Activated T-helper 2 cell treated with anti-CD3 and anti-CD28 coated beads, Interferon-gamma antibody, Interleukin-2, Interleukin-4, amounts not matched to agents 10 μg/mL and 5 μg/mL and 100 μg/mL, durations not matched to agents 14 hours and 24 hours and 36 hours (primary cell): ENCODE measurements at places on chromosomes 2 and 18.
A peak's percentile ranks its signal among the peaks of the same experiment; 100 is the strongest.

GRCh38 chr2:12934146-12934756 lies 217.5 kb downstream of the TRIB2 start:
- no peak overlapping the region for H3K27ac ChIP-seq
- no peak for DNase-seq
- no peak overlapping the region for H3K4me3 ChIP-seq
- peaks cover under 1% of the 10 kb centered on the region for H3K4me1 ChIP-seq

GRCh38 chr2:43402002-43402401 lies 175.6 kb upstream of the ZFP36L2 start:
- H3K4me1 ChIP-seq = peaks cover 17% of the 10 kb centered on the region
- DNase-seq = no peak
- no peaks in the 10 kb centered on the region for H3K27me3 ChIP-seq
- peaks cover 17% of the 10 kb centered on the region for H3K36me3 ChIP-seq
- H3K27ac ChIP-seq = peak overlapping the region; percentile 65

DNA sequence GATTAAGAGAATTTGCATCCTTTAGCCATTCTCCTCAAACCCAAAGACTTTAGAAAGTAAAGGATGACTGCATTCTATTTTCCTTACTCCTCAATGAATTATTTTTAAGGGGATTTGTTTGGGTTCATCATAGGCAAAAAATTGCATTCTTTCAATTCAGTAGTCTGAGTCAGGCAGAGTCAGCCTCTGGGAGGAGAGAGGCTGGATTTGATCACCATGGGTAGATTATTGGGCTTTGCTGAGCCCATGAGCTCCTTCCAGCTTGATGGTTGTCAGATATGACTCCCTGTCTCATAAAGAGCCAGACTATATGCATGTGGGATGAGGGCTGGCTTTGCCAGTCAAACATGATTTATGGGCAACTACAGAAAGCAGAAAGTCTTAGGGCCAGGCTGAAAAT lies 101.2 kb downstream of the KCNS3 start:
- H3K4me3 ChIP-seq = no peak overlapping the region
- DNase-seq = no peak
- no peaks in the 10 kb centered on the region for H3K27me3 ChIP-seq
- no peaks in the 10 kb centered on the region for H3K36me3 ChIP-seq
- no peaks in the 10 kb centered on the region for H3K4me1 ChIP-seq

DNA sequence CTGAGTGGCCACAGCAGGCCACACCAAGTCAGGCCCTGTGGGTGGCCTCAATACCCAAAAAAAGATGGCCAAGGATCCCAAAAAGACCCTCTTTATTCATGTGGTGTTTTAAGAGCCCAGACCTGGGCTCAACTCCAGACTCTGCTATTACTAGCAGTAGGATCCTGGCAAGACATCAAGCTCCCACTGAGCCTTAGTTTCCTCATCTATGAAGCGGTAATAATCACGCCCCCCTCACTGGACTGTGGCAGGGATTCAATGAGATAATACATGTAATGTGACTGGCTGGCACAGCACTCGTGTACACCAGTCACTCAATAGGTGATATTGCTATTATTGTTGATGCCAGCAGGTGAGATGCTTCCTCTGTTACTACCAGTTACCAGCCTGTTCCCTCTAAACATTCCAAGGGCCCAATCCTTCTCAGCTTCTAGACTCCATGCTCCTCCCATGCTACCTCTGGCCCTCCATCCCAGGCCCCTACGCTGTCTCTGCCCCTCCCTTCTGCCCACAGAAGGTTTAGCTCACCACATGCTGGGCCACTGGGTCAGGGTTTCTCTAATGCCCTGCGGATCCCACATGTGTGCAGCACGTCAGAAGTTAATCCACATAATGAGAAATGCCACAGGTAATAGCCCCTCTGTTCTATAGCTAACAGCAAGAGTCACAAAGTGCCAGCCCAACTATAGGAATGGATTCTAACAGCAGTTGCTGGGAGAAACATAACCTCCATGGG lies 51.2 kb downstream of the SLC4A5 start:
- no peak for DNase-seq
- H3K27me3 ChIP-seq = no peaks in the 10 kb centered on the region
- H3K4me3 ChIP-seq = no peak overlapping the region
- no peaks in the 10 kb centered on the region for H3K36me3 ChIP-seq
- no peak overlapping the region for H3K27ac ChIP-seq
- peaks cover 8% of the 10 kb centered on the region for H3K4me1 ChIP-seq

- H3K4me1 ChIP-seq = peaks cover 43% of the 10 kb centered on the region
- no peaks in the 10 kb centered on the region for H3K36me3 ChIP-seq
- peaks cover 18% of the 10 kb centered on the region for H3K27me3 ChIP-seq
- H3K27ac ChIP-seq = no peak overlapping the region
- no peak for DNase-seq
- H3K4me3 ChIP-seq = no peak overlapping the region
Observed at GRCh38 chr18:58536534-58537271, 92.2 kb downstream of the ALPK2 start.

- no peaks in the 10 kb centered on the region for H3K27me3 ChIP-seq
- no peaks in the 10 kb centered on the region for H3K36me3 ChIP-seq
- H3K27ac ChIP-seq = no peak overlapping the region
- H3K4me3 ChIP-seq = no peak overlapping the region
- no peak for DNase-seq
Observed at GRCh38 chr2:207363761-207364290, 165.9 kb upstream of the CREB1 start.

DNA sequence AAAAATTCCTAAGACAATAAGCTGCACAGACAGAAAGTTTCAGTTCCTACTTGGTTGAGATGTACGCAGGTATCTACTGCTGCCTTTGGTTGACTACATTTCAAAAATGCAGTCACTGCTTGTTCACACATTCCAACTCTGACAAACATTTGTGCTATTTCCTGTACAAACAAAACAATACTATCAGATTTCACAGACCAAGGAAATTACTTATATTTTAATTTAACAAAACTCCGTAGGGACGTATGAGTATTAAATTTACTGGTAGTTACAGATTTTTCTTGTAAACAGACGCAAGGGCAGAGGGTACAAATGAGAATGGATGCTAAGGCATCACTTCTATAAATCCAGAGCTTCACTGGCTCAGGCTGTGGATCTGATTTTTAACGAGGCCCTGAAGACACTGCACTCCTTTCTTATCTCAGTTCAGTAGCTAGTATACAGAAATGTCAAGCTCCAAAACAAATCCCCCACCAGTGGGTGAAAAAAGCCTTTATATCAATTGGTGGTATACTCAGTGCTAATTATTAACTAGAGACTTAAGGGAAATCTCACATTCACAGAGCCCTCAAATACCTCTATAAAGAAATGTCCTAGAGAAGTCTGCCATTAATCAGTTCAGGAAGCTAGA lies 31.7 kb upstream of the TTC32 start:
- H3K4me1 ChIP-seq = no peaks in the 10 kb centered on the region
- no peak overlapping the region for H3K4me3 ChIP-seq
- DNase-seq = no peak
- H3K27ac ChIP-seq = no peak overlapping the region
- H3K27me3 ChIP-seq = no peaks in the 10 kb centered on the region

- H3K4me3 ChIP-seq = no peak overlapping the region
- H3K27ac ChIP-seq = no peak overlapping the region
- DNase-seq = no peak
- H3K36me3 ChIP-seq = peaks cover 37% of the 10 kb centered on the region
Observed at GRCh38 chr2:9539531-9539930, 16.1 kb downstream of the ADAM17 start.

GRCh38 chr18:62164855-62165487 lies 21.9 kb downstream of the PIGN start:
- no peak overlapping the region for H3K27ac ChIP-seq
- H3K4me3 ChIP-seq = no peak overlapping the region
- no peak for DNase-seq
- H3K4me1 ChIP-seq = peaks cover 16% of the 10 kb centered on the region
- H3K27me3 ChIP-seq = no peaks in the 10 kb centered on the region

DNA sequence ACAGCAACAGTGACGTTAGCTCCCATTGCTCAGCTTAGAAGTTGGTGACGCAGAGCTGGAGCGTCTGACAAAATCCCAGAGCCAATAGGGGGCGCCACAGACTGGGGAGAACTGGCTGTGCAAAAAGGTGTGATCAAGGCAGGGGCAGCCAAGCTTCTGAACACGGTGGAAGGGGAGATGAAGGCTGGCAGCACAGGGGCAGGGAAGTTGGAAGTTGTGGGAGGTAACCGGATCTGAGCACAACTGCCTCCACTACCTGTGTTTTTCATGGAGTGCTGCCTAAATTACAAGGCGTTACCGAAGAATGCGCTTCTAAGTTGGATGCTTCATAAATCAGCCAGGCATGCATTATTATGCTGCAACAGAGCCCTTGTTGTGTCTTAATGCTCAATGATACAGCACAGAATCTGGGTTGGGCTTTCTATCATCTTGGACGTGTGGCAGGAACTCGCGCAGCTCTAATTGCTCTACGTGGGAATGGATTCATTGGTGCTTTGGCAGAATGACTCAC lies 370.0 kb downstream of the SLC4A3 start:
- DNase-seq = no peak
- no peaks in the 10 kb centered on the region for H3K36me3 ChIP-seq
- H3K4me1 ChIP-seq = no peaks in the 10 kb centered on the region
- H3K27me3 ChIP-seq = no peaks in the 10 kb centered on the region

GRCh38 chr2:148990968-148991367 lies 47.5 kb upstream of the LYPD6B start:
- no peaks in the 10 kb centered on the region for H3K27me3 ChIP-seq
- DNase-seq = no peak
- H3K36me3 ChIP-seq = no peaks in the 10 kb centered on the region
- no peak overlapping the region for H3K4me3 ChIP-seq
- H3K4me1 ChIP-seq = peaks cover 1% of the 10 kb centered on the region
- no peak overlapping the region for H3K27ac ChIP-seq

- no peak for DNase-seq
- no peak overlapping the region for H3K4me3 ChIP-seq
- H3K4me1 ChIP-seq = no peaks in the 10 kb centered on the region
- H3K27me3 ChIP-seq = no peaks in the 10 kb centered on the region
Observed at GRCh38 chr18:1604751-1605150, 700.1 kb downstream of the ADCYAP1 start.

DNA sequence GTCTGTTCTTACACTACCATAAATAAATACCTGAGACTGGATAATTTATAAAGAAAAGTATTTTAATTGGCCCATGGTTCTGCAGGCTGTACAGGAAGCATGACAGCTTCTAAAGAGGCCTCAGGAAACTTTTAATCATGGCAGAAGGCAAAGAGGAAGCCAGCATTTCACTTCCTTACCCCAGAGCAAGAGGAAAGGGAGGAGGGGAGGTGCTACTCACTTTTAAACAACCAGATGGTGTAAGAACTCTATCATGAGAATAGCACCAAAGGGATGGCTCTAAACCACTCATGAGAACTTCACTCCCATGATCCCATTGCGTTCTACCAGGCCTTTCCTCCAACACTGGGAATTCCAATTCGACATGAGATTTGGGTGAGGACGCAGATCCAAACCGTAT lies 344.4 kb upstream of the SLC39A10 start:
- no peak for DNase-seq
- peaks cover 11% of the 10 kb centered on the region for H3K27me3 ChIP-seq
- no peak overlapping the region for H3K27ac ChIP-seq
- no peaks in the 10 kb centered on the region for H3K36me3 ChIP-seq

GRCh38 chr18:67301592-67301991 lies 214.9 kb downstream of the DSEL start:
- H3K36me3 ChIP-seq = no peaks in the 10 kb centered on the region
- H3K27me3 ChIP-seq = no peaks in the 10 kb centered on the region
- peaks cover 2% of the 10 kb centered on the region for H3K4me1 ChIP-seq
- no peak for DNase-seq
- no peak overlapping the region for H3K4me3 ChIP-seq

- H3K27ac ChIP-seq = no peak overlapping the region
- H3K27me3 ChIP-seq = peaks cover 6% of the 10 kb centered on the region
- DNase-seq = no peak
- no peaks in the 10 kb centered on the region for H3K4me1 ChIP-seq
- H3K4me3 ChIP-seq = no peak overlapping the region
Observed at GRCh38 chr2:7191932-7192331, 274.7 kb downstream of the RNF144A start.

DNA sequence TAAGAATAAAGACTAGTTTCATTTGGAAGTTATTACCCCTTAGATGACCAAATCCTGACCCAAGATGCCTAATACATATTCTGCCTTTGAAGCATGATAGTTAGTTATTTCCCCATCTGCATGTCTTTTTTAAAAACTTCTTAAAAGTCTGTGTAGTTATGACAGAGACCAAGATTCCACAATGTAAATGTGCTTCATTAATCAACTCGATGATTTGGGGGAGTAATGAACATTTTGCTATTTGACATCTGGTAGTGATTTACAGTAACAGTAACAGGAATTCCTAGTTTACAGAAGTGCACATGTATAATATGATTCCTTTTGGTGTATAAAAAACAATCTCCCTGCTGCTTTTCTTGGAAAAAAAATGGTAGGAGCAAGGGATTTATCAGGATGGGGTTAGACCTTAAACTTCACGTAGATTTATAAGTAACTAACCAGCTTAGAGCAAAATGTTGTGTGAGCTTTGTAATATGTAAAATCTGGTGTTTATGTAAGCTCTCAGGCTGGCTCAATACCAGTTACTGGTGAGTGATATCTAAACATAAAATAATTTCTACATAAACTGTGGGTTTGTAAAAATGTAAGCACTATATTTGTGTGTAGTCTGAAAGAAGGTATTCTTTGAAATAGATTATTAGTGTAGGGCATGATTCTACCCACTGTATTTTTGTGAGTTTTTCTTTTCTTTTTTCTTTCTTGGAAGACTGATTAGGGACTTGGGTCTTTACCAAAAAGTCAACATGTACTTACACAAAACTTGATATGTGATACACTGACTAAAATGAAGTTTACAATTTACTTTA lies 641.6 kb downstream of the EPHA4 start:
- H3K36me3 ChIP-seq = no peaks in the 10 kb centered on the region
- H3K4me1 ChIP-seq = no peaks in the 10 kb centered on the region
- no peak overlapping the region for H3K27ac ChIP-seq
- no peak overlapping the region for H3K4me3 ChIP-seq
- no peaks in the 10 kb centered on the region for H3K27me3 ChIP-seq

DNA sequence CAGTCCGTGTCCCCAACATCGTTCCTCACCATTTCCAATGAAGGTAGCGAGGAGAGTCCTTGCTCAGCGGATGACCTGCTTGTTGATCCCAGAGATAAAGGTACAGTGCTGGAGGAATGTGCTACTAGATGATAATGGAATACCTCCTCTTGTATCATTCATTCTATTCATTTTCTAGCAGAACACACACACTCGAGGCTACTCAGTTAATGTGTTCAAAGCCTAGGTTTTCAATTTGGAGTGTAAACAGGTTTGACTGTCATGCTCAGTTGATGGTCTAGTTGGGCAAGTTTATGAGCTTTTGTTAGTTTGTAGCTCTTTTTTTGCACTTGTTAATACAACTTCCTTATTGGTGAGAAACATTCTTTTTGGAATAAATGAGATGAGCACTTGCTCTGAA lies 114.2 kb downstream of the ICA1L start:
- no peak for DNase-seq
- H3K27me3 ChIP-seq = no peaks in the 10 kb centered on the region
- H3K36me3 ChIP-seq = peaks cover 47% of the 10 kb centered on the region
- peaks cover 30% of the 10 kb centered on the region for H3K4me1 ChIP-seq
- no peak overlapping the region for H3K27ac ChIP-seq
- H3K4me3 ChIP-seq = no peak overlapping the region

DNA sequence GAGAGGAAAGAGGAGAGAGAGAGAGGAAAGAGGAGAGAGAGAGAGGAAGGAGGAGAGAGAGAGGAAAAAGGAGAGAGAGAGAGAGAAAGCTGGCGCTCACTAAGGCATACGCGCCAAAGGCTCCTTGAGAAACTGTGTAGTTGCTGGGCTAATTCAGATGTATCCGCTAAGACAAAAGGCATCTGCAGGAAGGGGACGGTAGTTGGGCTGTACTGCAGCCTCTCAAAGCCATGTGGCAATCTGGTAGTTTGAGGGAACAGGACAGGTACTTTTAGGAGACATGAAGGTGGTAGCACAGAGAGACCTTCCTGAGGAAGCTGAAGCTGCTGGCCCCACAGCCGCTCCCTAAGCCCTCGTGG lies 31.6 kb downstream of the THNSL2 start:
- H3K4me1 ChIP-seq = peaks cover 9% of the 10 kb centered on the region
- no peak overlapping the region for H3K4me3 ChIP-seq
- DNase-seq = no peak
- H3K27ac ChIP-seq = no peak overlapping the region
